ENCODE measurements at places on chromosomes 3 and 15.

DNA sequence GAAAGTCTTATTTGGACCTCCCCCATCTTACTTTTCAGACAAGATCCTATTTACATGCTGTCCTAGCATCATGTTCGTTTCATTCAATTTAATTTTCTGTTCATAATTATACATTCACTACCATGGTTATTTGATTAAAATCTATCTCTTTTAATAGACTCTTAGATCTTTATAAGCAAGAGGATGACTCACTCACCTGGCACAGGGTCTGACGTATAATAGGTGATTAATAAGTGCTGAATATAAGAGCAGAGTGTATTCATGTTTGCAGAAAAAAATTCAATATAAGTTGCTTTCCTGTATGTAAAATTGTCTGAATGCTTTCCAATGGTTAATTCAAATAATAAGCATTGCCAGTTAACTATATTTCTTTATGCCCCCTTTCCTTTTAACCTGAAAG, 165.5 kb upstream of the CBLB start:
- no peak for DNase-seq

- DNase-seq = no peak
These were observed 85.4 kb downstream of the EPHB1 start for GRCh38 chr3:134880431-134880830.

- no peak for DNase-seq
These were observed 24.7 kb upstream of the ZNF639 start for GRCh38 chr3:179297971-179298725.

GRCh38 chr3:157109267-157110141, 50.4 kb downstream of the CCNL1 start:
- no peak for DNase-seq

DNA sequence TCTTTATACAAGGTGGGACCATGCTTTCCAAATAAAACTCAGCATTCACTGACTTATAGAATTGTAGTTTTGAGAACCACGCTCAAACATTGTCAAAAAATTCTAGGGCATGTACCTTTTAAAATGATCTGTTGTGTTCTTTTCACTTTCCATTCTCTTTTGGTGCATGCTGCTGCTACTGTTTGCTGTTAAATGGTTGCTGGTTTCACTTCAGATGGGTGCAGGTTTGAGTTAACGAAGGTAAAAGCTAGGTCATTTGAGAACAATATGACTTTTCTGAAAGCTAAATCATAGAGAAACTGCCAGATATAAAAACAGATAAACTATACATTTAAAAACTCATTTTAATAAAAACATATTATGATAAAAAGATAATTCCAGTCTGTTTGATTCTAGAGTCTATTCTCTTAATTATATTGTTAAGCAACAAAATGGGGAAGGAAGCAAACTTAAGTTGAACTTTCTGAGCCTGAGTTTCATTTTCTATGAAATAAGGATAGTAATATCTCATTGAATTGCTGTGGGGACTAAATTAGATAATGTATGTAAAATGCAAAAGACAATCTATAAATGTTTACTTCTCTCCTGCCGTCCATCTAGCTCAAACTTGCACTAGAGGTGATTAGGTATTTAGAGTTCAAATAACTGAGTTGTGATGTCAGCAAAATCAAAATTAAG, 82.4 kb downstream of the OXSM start:
- DNase-seq = no peak

- DNase-seq = peak; percentile 55
These were observed 9.5 kb downstream of the CHSY1 start for GRCh38 chr15:101242160-101242998.

DNA sequence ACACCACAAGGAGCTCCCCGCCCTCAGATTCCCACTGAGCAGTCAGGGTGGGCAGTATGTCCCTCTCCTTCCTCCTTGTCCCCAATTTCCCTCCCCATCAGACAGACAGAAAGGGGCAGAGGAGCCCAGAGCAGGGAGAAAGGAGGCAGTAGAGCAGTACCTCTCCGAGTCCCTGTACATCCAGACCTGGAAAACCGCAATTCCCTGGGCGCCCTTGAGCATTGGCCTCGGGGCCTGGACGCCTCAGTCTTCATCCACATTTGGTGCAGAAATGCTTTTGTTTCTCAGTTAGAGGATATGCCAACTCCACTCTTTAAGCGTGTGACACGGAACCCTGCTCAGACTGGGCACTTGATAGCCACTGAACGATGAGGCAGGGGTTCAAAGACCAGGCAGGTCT, 5.9 kb downstream of the ISG20 start:
- no peak for DNase-seq

- DNase-seq = no peak
These were observed 92.0 kb downstream of the TMEM108 start for GRCh38 chr3:133130168-133130567.

- DNase-seq = no peak
These were observed 77.7 kb upstream of the STAC start for GRCh38 chr3:36302626-36303025.

- DNase-seq = no peak
These were observed 195.4 kb downstream of the OPA1 start for GRCh38 chr3:193788189-193788991.

GRCh38 chr3:54121414-54122323, 683 bp upstream of the CACNA2D3 start:
- no peak for DNase-seq

DNA sequence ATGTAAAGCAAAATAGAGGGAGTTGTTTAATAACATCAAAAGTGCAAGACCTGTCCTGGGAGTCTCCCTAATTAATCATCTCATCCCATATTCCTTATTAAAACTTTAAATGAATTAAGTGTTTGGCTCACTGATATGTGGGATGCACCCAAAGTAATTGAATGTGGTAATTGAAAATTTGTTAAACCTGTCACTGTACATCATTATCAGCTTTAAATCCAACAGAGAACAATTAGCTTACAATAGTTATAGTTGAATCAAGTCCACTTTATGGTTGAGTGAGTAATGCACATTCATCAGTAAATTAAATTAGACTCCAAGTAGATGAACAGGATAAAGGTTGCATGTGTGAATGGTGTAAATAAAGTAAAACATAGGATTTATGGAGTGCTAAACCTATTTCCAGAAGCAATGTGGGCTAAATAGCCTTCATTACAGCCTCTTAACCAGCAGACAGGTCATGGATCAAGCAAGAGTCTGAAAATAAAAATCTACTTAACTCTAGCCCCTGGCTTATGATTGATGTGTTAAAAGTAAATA, 608.2 kb upstream of the CCDC54 start:
- DNase-seq = no peak

GRCh38 chr15:70437882-70438451, 325.4 kb downstream of the UACA start:
- no peak for DNase-seq

DNA sequence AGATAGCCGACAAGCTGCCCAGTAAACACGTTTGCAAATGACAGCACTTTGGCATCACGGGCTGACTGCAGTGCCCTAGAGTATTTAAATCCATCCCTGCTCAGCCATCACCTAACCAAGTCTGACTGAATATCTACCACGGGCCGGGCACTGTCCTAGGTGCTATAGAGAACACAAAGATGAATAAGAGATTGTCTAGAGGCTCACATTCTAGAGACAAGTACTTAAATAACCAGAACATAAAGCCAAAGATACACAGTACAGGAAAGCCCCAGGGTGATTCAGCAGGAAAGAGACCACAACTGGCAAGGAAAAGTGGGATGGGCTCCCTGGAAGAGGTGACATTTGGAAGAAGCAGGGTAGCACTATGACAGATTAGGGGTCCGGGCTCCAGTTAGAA, 103.5 kb downstream of the MYLK start:
- no peak for DNase-seq

- no peak for DNase-seq
These were observed 38.0 kb upstream of the TIMP4 start for GRCh38 chr3:12196684-12197083.

- no peak for DNase-seq
These were observed 62.4 kb upstream of the TNIK start for GRCh38 chr3:171522651-171523050.

DNA sequence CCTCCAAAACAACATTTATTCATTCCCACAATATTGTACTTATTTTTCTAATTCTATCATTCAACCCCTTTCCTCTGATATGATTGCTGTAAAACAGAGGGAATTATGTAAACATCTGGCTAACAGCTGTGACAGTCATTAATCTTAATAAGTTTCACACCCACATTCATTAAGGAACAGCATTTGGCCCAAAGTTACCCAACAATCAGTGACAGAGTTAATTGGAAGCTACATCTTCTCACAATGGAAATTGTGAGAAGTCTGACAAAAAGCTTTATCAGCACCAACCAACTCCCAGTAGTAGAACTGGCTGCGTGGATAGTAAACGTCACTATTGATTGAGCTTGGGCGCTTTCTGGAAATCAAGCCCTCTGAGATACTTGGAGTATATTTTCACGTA, 165.8 kb upstream of the SLC24A5 start:
- DNase-seq = no peak

- DNase-seq = no peak
These were observed 143.1 kb downstream of the DIPK2A start for GRCh38 chr3:144114767-144115166.

DNA sequence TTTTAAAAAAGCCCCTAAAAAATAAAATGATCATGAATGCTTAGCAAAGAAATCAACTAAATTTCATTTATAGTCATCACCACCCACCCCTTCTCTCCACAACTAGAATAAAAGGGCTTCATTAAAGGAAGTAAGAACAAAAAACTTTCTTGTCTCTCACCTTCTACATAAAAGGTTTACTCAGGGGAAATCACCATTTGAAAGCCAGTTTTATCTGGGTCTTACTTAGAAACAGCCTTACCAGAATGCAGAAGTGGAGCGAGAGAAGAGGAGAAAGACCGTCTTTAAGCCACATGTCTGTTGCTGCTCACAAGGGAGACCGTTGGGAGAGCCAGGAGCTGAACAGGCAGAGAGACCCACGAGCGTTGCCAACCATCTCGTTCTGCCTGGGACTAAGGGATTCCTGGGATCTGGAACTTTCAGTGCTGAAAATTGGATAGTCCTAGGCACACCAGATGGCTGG, 350.1 kb upstream of the PROK2 start:
- DNase-seq = no peak

DNA sequence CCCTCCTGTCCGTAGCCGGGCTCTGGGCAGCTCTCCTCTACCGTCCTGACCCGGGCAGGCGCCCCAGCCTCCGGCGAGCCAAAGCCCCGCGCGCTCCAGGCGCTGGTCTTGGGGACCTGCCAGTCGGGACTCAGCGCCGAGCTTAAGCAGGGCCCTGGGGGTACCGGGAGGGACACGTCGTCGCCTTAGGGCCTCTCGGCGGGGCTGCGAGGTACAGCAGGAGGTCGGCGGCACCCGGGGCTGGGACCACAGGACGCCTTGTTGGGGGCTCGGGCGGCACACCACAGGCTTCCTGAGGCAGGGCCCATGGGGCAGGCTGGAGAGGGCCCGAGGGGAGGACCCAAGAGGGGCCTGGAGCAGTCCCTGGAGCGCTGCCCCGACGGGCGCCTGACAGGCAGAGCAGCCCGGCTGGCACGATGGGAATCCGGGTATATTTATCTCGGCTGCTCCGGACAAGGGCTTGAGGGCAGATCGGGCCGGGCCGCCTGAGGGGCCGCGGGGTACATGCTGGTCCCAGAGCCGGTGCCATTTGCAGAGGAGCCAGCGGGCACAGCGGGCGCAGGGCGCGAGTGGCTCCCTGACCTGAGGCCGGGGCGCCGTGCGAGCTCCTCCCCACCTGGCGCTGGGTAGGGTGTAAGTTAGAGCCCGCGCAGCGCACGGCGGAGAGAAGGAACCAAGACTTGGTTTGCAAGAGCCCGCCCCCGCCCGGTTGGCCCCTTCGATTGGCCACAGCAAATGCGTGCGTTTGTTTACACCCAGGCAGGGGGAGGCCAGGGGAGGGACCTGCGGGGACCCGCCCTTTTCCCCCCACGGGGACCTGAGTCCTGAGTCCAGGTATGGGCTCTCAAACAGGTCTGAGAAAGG, 574 bp downstream of the SLC38A3 start:
- DNase-seq = no peak

DNA sequence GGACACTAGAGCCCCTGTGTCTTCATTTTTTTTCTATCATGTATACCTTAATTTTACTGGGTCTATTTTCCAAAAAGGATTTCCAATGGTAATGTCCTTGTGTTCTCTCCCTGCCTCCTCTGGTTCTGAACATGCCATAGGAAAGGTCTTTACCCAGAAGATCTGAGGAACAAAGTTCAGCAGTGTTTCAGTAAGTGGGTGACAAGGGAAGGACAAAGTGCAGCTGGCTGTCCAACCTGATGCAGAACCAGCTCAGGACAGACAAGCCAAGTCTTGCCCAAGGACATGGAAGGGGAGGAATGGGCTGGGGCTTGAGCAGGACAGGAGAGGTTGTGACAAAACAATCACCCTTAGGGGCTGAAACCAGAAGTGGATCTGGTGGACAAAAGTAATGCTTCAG, 61.2 kb upstream of the STRIT1 start:
- no peak for DNase-seq

DNA sequence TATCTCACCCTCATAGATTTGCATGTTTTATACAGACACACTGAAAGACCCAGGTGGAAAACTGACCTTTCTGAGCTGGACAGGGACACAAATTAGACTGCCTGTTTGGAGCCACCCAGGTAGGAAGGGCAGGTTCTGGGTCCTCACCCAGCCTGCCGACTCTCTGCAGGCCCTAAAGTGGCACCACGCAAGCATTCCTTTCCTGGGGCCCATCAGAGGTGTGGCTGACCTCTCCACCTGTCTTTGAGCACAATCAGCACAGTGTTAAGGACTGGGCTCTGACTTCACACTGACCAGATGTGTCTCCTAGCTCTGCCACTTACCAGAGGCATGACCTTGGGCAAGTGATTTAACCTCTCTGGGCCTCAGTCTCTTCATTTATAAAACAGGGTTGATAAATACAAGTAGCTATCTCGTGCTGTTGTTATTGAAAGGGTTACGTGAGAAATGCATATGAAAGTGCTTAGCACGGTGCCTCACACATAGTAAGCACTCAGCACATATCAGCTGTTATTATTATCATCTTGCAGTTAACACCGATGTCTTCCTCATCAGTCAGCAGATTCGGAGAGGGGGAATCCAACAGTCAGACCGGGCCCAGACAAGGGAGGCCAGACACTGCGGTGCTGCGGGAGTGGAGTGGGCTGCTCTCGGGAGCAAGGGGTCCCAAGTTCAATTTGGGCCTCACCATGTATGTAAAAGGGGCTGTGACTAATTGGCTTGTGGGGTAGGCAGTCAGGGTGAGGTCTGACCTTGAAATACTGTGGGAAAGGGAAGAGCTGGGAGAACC, 2.0 kb upstream of the TBC1D2B start:
- no peak for DNase-seq

DNA sequence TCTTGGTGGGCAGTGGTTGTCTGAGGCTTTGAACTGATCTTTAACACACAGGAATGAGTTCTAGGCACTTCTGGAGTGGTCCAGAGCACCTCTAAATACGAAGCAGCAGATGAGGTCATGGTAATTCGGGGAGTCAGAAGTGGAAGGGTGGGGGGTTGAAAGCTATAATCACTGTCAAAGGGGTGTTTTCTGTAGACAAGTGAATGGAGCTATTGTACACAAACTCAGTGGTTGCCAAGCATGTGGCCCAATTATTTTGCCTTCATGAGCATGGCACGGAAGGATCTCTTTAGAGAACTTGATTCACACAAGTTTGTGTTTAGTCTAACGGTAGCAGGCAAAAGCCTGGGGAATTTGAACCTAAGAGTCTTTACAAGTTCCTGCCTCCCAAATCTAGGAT, 6.3 kb downstream of the FRMD5 start:
- DNase-seq = no peak
